ENCODE measurements at places on chromosomes 3 and 15. TPM values are rescaled to one million over a fixed set of nuclear protein-coding genes. Genes with fewer than 3 reads are reported as not detected.

Gene BTD
- total RNA-seq: 16.7 TPM

Gene CFAP44
- 5.8 TPM for total RNA-seq

Gene VIPR1
- total RNA-seq: 22.7 TPM

Gene CLSTN2
- total RNA-seq: not detected

Gene FEZF2
- total RNA-seq: not detected
